ENCODE measurements at places on chromosomes 16 and 17. TPM values are rescaled to one million over a fixed set of nuclear protein-coding genes. Genes with fewer than 3 reads are reported as not detected.

The TAC4 gene
- total RNA-seq = 17.1 TPM

The ADPRM gene
- 2.5 TPM for total RNA-seq

The ABCC12 gene
- total RNA-seq = not detected

The TLCD3B gene
- 0.48 TPM for total RNA-seq

The TVP23A gene
- total RNA-seq = not detected

The PPL gene
- total RNA-seq = 61.5 TPM

The NME3 gene
- 5.8 TPM for total RNA-seq

The GAST gene
- total RNA-seq = not detected

DNA sequence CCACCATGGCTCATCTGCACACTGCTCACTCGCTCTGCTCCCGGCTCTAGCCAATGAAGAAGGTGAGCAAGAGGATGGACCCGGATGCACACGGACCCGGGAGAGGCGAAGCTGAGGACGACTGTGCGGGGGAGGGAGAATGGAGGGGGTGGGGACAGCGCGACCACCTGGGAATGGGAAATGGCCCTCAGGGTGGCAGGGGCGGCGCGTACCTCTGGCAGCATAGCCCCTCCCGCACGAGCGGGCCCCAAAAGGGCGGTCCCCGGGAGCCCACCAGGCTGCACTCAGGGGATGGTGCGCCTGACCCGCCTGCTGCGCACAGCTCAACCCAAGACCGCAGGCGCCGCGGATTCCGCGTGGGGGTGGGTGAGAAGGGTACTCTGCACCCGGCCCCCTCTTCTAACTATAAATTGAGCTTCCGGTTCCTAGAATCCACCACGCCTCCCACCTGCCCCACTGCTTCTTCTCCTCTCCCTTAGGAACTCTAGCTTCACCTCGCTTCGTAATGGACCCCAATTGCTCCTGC is 6.1 kb downstream of the MT1H start:
- no peaks in the 10 kb centered on the region for H3K4me1 ChIP-seq
- no peak for DNase-seq
- H3K27me3 ChIP-seq = no peaks in the 10 kb centered on the region
- no peaks in the 10 kb centered on the region for H3K36me3 ChIP-seq
- no peak overlapping the region for H3K27ac ChIP-seq
- H3K4me3 ChIP-seq = no peak overlapping the region

GRCh38 chr17:78716814-78717393 is 65.2 kb downstream of the CYTH1 start:
- peaks cover 20% of the 10 kb centered on the region for H3K4me1 ChIP-seq
- no peaks in the 10 kb centered on the region for H3K36me3 ChIP-seq
- DNase-seq = no peak
- no peaks in the 10 kb centered on the region for H3K27me3 ChIP-seq
- H3K27ac ChIP-seq = no peak overlapping the region
- H3K4me3 ChIP-seq = no peak overlapping the region

- H3K4me3 ChIP-seq = no peak overlapping the region
- H3K27ac ChIP-seq = no peak overlapping the region
- H3K27me3 ChIP-seq = no peaks in the 10 kb centered on the region
Measured at GRCh38 chr16:69241926-69242325, 55.0 kb downstream of the SNTB2 start.

- peak overlapping the region; percentile 53 for H3K27ac ChIP-seq
- H3K27me3 ChIP-seq = no peaks in the 10 kb centered on the region
- peaks cover 39% of the 10 kb centered on the region for H3K4me1 ChIP-seq
- no peak overlapping the region for H3K4me3 ChIP-seq
- DNase-seq = no peak
Measured at GRCh38 chr17:65657251-65657828, 95.9 kb upstream of the AXIN2 start.

DNA sequence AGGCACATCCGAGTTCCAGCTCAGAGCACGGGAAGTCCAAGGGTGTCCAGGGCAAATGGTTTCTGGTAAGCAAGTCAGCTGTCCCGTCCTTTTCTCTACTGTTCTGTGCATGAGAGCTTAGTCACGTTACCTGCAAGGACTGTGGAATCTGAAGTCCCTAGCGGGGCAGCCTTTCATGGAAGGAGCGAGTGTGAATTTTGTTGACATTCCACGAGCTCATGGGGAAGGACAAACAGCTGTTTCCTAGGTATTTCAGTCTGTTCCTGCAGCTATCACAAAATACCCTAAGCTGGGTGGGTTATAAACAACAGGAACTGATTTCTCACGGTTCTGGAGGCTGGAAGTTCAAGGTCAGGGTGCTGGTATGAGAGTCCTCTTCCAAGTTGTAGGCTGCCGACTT is 109.2 kb downstream of the SDR42E1 start:
- H3K36me3 ChIP-seq = no peaks in the 10 kb centered on the region
- no peaks in the 10 kb centered on the region for H3K27me3 ChIP-seq
- DNase-seq = no peak
- H3K4me3 ChIP-seq = no peak overlapping the region
- H3K4me1 ChIP-seq = no peaks in the 10 kb centered on the region

DNA sequence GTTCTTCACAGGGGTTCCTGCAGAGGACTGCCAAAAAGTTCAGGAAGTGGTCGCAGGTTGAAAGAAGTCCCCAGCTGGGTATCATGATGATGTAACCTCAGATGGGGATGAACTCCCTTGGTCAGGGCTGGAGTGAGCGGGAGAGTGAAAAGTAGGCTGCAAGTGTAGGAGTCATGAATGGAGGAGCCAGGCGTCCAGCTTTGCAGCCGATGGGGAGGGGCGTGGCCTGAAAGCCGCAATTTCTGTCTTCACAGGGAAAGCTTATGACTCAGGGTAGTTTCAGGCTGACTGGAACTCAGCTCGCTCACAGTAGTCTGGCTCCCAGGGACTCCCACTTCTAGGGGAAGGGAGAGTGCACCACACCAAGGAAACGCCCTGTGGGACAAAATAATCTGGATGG is 70.0 kb upstream of the HS3ST3A1 start:
- no peak overlapping the region for H3K27ac ChIP-seq
- H3K36me3 ChIP-seq = no peaks in the 10 kb centered on the region
- no peak overlapping the region for H3K4me3 ChIP-seq
- H3K27me3 ChIP-seq = no peaks in the 10 kb centered on the region

GRCh38 chr16:85466989-85467388 is 146.1 kb upstream of the GSE1 start:
- no peaks in the 10 kb centered on the region for H3K27me3 ChIP-seq
- H3K4me3 ChIP-seq = no peak overlapping the region
- no peak for DNase-seq
- H3K4me1 ChIP-seq = peaks cover 21% of the 10 kb centered on the region

DNA sequence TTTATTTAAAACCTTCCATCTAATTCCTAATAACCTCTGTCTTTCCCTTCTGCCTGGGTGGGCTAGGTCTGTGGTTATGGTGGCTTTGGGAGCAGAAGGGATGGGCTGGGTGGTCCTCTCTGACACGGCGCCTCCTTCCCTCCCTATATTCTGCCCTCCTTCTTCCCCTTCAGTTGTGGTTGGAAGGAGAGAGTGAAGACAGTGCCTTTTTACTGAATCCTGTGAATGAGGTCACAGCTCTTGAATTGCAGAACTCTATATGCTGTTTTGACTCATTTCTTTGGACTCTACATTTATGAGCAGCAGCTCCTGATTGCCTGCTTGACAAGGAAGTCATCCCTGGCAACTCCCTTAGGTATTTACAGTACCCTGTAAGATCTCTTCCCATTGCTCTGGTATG is 256.0 kb upstream of the ELAC2 start:
- no peaks in the 10 kb centered on the region for H3K4me1 ChIP-seq
- no peak for DNase-seq
- no peaks in the 10 kb centered on the region for H3K36me3 ChIP-seq
- H3K4me3 ChIP-seq = no peak overlapping the region
- no peak overlapping the region for H3K27ac ChIP-seq

DNA sequence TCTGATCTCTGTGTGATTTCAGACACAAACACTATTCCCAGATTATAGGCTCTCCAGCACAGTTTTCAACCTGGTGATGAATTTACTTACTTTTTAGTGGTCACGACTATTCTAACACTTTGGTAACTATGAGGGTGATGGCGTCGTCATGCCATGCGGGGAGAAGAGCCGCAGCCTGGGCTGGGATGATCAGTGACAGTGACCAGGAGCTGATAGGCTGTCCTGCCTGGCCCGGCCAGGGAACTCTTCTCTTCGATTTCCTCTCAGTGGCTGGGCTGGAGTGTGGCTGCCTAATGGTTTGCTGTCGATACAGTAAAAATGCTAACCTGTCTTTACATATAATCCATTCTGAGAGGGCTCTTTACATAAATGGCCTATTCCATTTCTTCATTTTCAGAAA is 113.1 kb downstream of the IRX3 start:
- DNase-seq = no peak
- H3K4me3 ChIP-seq = no peak overlapping the region
- H3K4me1 ChIP-seq = peaks cover 59% of the 10 kb centered on the region
- no peaks in the 10 kb centered on the region for H3K27me3 ChIP-seq
- no peaks in the 10 kb centered on the region for H3K36me3 ChIP-seq
- no peak overlapping the region for H3K27ac ChIP-seq

- no peak for DNase-seq
- H3K27ac ChIP-seq = no peak overlapping the region
- H3K36me3 ChIP-seq = no peaks in the 10 kb centered on the region
- H3K4me3 ChIP-seq = no peak overlapping the region
Measured at GRCh38 chr16:74601126-74601871, 5.6 kb downstream of the GLG1 start.

DNA sequence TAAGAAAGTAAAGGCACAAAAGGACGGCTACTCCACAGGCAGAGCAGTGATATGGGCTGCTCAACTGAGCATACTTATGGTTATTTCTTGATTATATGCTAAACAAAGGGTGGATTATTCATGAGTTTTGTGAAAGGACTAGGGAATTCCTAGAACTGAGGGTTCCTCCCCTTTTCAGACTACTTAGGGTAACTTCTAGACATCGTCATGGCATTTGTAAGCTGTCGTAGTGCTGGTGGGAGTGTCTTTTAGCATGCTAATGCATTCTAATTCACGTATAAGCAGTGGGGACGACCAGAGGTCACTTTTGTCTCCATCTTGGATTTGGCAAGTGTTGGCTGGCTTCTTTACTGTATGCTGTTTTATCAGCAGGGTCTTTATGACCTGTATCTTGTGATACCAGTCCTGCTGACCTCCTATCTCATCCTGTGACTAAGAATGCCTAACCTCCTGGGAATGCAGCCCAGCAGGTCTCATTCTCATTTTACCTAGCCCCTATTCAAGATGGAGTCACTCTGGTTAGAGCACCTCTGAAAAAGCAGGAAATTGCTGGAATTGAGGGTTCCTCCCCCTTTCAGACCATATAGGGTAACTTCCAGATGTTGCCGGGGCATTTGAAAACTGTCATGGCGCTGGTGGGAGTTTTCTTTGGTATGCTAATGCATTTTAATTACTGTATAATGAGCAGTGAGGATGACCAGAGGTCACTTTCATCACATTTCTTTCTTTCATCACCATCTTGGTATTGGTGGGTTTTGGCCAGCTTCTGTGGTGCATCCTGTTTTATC is 388.5 kb downstream of the XYLT1 start:
- DNase-seq = peak; percentile 5
- H3K4me3 ChIP-seq = no peak overlapping the region
- H3K27me3 ChIP-seq = no peaks in the 10 kb centered on the region
- no peaks in the 10 kb centered on the region for H3K36me3 ChIP-seq

DNA sequence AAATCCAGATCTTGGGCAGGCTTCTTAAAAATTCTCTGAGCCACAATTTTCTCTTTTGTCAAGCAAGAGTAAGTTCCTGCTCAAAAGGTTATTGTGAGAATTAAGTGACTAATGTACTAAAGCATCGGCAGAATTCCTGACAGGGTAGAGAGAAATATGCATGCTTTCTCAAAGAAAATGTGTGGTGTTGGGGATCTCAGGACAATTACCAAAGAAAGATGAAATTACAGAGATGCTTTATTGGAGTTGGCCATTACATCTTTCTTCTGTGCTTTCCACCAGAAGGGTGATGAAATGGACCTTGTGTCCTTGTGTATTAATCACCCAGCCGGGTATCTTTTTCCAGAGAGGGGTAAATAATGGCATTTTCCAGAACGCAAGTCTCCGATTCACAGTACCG is 1.7 kb upstream of the USP43 start:
- H3K4me1 ChIP-seq = peaks cover 15% of the 10 kb centered on the region
- no peak for DNase-seq
- H3K4me3 ChIP-seq = no peak overlapping the region

- H3K27me3 ChIP-seq = no peaks in the 10 kb centered on the region
- no peak overlapping the region for H3K27ac ChIP-seq
- H3K4me1 ChIP-seq = no peaks in the 10 kb centered on the region
- no peak overlapping the region for H3K4me3 ChIP-seq
Measured at GRCh38 chr16:15865742-15866141, 8.9 kb upstream of the MYH11 start.

DNA sequence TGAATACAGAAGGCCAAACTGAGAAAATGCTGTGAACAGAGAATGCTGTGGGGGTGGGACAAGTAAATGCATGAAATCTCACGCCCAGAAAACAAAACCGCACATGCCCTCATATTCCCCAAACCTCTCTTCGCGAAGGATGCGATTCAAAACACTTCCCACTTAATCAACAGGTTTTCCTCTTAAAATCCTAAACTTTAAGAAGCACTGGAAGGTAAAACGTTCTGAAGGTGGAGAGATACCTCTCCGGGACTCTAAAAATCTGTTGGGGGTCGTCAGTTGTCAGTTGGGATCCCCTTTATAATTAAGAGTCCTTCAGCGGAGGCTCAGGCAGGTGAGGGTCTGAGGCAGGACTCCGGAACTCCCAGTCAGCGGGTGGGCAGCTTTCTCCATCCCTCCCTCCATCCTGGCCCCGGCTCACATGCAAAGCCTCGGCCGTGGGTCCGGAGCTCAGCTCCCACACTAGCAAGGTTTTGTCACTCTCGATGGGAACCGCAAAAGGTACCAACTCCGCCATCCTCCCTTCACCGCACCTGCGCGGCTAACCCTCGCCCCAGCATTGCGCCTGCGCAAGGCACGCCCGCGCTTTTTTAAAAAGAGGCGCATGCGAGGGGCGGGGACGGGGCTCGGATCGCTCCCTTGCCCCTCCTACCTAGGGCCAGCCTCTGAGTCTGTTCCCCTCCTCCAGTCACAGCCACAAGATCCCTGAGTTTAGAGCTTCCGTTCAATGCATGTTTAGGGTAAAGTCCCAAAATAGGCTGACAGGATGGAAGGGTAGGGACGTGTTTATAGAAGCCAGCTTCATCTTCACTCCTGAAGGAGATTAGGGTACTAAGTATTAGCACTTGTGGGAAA is at the start of gene RDM1:
Gene RDM1 (minus strand): TSS at position 563 of the 855 bp plus-strand sequence. CDS start 46 bp downstream, at position 517.
- H3K4me3 ChIP-seq = peak within 1 kb of the TSS; percentile 49
- H3K27ac ChIP-seq = peak within 1 kb of the TSS; percentile 80
- peak; percentile 93 for DNase-seq

DNA sequence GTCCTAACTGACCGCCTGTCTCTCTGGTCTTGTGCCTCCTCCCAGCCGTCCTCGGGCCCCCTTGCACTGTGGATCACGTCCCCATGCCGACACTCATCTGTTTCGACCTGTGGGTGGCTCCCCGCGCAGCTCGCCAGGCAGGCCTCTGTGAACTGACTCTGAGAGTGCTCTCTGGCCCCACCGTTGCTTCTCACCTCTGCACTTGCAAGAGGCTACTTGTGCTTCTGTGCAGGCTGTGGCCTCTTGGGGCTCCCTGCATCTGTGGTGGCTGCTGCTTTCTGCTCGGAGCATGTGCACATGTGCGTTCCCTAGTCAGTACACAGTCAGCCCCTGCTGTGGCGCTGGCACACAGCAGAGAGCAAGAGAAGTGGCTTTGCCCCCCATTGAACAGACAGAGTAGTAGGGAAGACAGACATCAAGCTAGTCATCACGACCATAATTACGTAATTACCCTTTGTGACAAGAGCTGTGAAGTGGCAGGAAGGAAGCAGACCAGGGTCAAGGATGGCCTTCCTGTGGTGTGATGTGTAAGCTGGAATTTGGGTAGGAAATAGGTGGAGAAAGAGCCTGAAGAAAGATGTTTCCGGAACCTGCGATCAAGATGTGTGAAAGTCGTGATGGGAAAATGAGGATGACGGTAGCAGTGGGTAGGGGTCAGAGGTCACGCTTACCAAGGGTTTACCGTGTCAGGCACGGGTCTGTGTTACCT is 256.0 kb upstream of the CACNG5 start:
- no peaks in the 10 kb centered on the region for H3K36me3 ChIP-seq
- DNase-seq = no peak
- no peak overlapping the region for H3K4me3 ChIP-seq
- H3K4me1 ChIP-seq = peaks cover 43% of the 10 kb centered on the region
- peak overlapping the region; percentile 83 for H3K27ac ChIP-seq
